ENCODE measurements at places on chromosomes 4 and X.

GRCh38 chr4:8763966-8764901 is 107.4 kb downstream of the HMX1 start:
- DNase-seq = no peak
- no peak overlapping the region for H3K27ac ChIP-seq
- no peak overlapping the region for H3K4me3 ChIP-seq
- H3K4me1 ChIP-seq = no peaks in the 10 kb centered on the region

DNA sequence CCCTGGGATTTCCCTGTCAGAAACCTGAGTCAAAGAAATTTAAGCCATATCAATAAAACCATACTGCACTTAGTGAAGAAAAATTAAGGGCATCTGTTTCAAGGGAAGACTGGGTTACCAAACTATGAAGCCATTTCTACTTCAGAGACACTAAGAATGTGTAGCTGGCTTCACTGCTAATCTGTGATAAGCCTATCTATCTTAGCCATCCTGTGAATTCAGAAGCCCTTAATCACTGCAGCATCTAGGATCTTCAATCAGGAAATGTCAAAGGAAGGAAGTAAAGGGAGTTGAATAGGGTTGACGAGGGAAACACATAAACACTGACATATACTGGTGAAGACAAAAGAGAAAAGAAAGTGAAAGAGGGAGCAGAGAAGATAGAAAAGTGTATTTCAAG is 777.6 kb upstream of the DIAPH2 start:
- no peak for DNase-seq
- H3K4me3 ChIP-seq = no peak overlapping the region
- H3K4me1 ChIP-seq = peaks cover 12% of the 10 kb centered on the region
- H3K27ac ChIP-seq = no peak overlapping the region
- H3K27me3 ChIP-seq = no peaks in the 10 kb centered on the region

- H3K4me3 ChIP-seq = no peak overlapping the region
- no peak overlapping the region for H3K27ac ChIP-seq
- H3K36me3 ChIP-seq = no peaks in the 10 kb centered on the region
Measured at GRCh38 chrX:3806630-3807029, 93.2 kb upstream of the PRKX start.

DNA sequence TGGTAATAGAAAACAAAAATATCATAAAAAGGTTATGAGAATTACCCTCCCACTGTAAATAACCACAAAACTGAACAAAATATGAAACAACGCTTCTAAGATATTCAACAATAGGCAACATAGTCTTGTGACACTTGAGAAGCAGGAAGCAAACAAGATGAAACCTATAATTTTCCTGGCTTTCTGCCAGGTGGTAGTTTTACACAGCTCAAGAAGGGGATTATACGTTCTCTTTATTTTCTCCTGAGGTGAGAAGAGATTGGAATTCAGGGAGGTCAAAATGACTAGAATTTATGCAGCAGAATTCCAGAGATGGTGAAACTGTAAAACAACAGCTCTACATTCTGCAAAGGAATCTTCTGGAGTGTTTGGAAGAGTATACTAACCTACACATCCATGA is 186.0 kb downstream of the HHIP start:
- no peak for DNase-seq
- H3K27ac ChIP-seq = no peak overlapping the region
- H3K36me3 ChIP-seq = no peaks in the 10 kb centered on the region
- no peak overlapping the region for H3K4me3 ChIP-seq
- H3K27me3 ChIP-seq = no peaks in the 10 kb centered on the region

DNA sequence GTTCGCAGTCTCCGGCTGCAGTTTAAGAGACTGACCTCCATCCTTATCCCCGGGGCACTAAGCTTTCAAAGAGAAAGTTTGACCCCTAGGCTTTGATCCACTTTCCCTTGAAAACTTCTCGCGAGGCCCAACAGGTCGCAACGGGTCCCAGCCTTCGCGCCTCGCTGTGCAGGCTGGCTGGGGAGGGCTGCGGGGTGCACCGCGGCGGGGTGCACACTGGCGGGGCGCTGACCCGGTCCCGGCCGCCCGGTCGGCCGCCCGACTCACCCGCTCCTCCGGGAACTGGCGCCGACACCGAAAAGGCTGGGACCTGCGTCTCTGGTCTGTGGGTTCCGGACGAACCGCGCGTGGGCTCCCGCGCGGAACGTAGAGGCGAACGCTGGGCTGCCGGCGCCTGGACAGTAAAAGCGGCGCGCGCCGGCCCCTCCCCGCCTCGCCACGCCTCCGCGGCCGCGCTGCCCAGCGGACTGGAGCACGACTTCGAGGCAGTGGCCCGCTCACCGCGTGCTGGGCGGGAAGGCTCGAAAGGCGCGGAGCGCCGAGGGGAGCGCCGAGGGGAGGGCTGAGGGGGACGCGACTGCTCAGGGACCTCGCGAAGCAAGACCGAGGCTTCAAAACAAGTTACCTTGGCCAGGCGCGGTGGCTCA is at the start of gene TAF7L:
Gene TAF7L (minus strand): TSS at position 378 of the 647 bp plus-strand sequence. CDS start 3,791 bp downstream, outside the sequence.
- no peaks in the 10 kb centered on the region for H3K36me3 ChIP-seq
- peaks cover 5% of the 10 kb centered on the region for H3K27me3 ChIP-seq
- H3K4me3 ChIP-seq = no peak within 1 kb of the TSS
- no peak within 1 kb of the TSS for H3K27ac ChIP-seq

DNA sequence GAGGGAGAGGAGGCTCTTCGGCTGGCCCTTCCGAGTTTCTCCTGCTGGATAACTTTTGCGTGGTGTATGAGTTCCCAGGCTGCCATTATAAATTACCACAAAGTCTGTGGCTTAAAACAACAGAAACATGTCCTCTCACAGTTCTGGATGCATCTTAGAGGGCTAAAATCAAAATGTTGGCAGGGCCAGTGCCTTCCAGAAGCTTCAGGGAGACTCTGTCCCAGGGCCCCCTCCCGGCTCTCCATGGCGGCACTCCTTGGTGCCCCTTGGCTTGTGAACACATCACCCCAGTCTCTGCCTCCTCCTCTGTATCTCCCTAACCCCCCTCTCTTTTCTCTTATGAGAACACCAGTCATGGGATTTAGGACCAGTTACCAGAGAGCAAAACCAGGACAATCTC is 23.3 kb upstream of the PPP2R2C start:
- H3K27me3 ChIP-seq = no peaks in the 10 kb centered on the region
- H3K4me3 ChIP-seq = no peak overlapping the region
- no peaks in the 10 kb centered on the region for H3K36me3 ChIP-seq
- H3K4me1 ChIP-seq = no peaks in the 10 kb centered on the region
- H3K27ac ChIP-seq = no peak overlapping the region

DNA sequence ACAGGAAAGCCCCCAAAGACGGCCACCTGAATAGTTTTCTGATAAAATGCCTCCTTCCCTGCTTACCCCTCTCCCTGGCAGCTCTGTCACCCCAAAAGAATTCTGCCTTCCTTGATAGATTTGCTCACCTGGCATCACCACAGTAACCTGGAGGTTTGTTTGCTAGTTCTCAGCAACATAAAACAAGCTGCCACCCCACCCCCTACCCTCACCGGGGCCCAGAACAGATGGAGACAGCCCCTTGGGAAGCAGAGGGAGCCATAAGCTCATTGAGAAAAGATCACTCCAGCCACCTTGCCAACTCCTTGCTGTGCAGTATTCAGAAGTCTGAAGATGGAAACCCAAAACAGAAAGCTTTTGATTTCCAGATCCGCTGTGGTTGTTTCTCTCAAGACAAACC is 108.6 kb downstream of the DHX15 start:
- no peak overlapping the region for H3K4me3 ChIP-seq
- H3K4me1 ChIP-seq = no peaks in the 10 kb centered on the region
- no peak for DNase-seq
- H3K27ac ChIP-seq = no peak overlapping the region
- H3K36me3 ChIP-seq = no peaks in the 10 kb centered on the region

DNA sequence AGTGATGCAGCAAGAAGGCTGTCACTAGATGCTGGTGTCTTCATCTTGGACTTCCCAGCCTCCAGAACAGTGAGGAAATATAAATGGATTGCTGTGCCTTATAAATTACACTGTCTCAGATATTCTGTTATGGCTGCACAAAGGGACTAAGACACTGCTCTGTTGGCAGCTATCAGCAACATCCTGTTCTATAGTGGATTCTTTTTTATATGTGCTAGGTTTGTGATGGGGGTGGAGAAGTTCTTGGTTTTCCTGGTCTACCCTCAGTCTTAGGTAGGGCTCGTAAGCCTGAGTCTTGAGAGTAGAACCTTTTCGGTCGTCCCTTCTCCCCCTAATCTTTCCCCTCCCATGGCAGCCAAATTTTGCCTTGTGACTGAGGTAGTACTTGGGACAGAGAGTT is 17.3 kb downstream of the STIM2 start:
- H3K4me1 ChIP-seq = no peaks in the 10 kb centered on the region
- no peaks in the 10 kb centered on the region for H3K27me3 ChIP-seq
- no peak overlapping the region for H3K4me3 ChIP-seq
- DNase-seq = no peak
- no peaks in the 10 kb centered on the region for H3K36me3 ChIP-seq

- H3K27me3 ChIP-seq = no peaks in the 10 kb centered on the region
- H3K36me3 ChIP-seq = no peaks in the 10 kb centered on the region
- H3K4me3 ChIP-seq = no peak overlapping the region
- H3K4me1 ChIP-seq = no peaks in the 10 kb centered on the region
- no peak overlapping the region for H3K27ac ChIP-seq
- no peak for DNase-seq
Measured at GRCh38 chrX:68652326-68653170, 5.1 kb downstream of the STARD8 start.

DNA sequence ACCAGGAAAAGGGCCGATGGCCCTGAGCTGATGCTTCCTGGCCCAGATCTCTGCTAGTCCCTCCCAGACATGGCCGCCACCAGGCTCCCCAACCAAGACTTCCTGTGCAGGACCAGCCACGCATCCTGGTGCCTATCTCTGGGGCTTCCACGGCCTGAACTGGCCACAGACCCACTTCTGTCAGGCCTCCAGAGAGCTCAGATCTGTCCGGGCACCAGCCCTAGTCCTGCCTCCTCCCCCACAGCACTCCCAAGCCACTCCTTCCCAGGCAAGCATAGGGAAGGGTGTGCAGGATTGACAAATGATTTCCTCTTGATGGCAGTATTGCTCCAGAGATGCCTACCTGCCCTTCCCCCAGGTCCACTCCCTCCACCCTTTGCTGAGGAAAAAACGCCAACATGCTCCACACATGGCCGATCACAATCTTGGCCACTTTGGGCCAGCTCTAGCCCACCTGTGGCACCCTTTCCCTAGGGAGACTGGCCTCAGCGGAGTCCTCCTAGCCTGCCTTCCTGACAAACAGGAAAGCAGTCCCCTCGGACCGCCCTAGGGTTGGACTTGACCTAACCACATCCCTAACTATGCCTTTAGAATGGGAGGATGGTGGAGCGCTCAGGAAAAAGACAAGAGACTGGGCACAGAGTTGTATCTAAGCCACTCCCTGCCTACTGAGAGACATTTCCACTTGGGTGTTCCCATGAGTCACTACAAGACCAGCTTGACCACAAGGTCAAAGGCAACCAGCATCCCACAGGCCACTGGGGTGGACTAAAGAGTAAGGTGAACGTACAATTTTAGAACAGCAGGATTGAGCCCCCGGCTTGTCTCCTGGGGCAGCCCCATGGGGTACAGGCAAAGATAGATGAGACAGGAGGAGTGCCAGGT is 277.5 kb upstream of the AGTR2 start:
- no peak overlapping the region for H3K27ac ChIP-seq
- no peaks in the 10 kb centered on the region for H3K36me3 ChIP-seq
- DNase-seq = peak; percentile 45
- no peaks in the 10 kb centered on the region for H3K27me3 ChIP-seq
- no peaks in the 10 kb centered on the region for H3K4me1 ChIP-seq

DNA sequence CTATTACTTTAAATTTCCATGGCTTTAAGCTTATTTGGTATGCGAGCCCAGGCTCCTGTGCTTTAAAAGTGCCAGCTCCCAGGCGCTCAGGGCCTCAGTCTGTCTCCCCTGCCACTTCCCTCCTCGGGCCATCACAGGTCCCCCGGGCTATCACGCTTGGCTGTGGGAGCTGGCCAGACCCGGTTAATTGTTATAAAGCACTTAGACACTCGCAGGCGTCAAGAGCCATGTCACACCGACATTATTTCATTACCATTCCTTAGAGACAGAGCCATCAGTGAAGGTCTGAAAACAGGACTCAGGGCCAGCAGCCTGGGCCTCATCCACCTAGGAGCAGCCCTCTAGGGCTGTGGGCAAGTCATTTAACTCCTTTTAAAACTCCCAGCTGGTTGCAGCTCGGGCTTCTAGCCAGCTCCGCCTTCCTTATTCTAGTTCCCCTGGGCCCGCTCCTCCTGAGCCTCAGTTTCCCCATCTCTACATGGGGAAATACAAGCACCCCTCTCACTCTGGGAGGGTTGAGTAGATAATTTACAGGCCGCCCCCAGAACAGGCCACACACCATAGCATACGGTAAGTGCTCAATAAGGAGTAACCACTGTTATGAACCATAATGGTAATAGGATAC is 99.0 kb downstream of the HMX1 start:
- H3K36me3 ChIP-seq = no peaks in the 10 kb centered on the region
- H3K27me3 ChIP-seq = no peaks in the 10 kb centered on the region
- DNase-seq = no peak
- no peaks in the 10 kb centered on the region for H3K4me1 ChIP-seq
- no peak overlapping the region for H3K4me3 ChIP-seq

- no peak overlapping the region for H3K27ac ChIP-seq
- no peaks in the 10 kb centered on the region for H3K4me1 ChIP-seq
- no peaks in the 10 kb centered on the region for H3K27me3 ChIP-seq
- DNase-seq = no peak
- no peaks in the 10 kb centered on the region for H3K36me3 ChIP-seq
Measured at GRCh38 chr4:107631560-107631959, 88.5 kb downstream of the PAPSS1 start.

- H3K4me3 ChIP-seq = peak overlapping the region; percentile 58
- H3K27ac ChIP-seq = no peak overlapping the region
Measured at GRCh38 chr4:3531318-3531878, 824 bp downstream of the LRPAP1 start.

- H3K4me3 ChIP-seq = no peak overlapping the region
- H3K36me3 ChIP-seq = no peaks in the 10 kb centered on the region
- peak; percentile 42 for DNase-seq
- no peaks in the 10 kb centered on the region for H3K4me1 ChIP-seq
- H3K27me3 ChIP-seq = no peaks in the 10 kb centered on the region
Measured at GRCh38 chr4:91113130-91113706, 986.0 kb downstream of the CCSER1 start.

GRCh38 chrX:51461053-51462044 is 35.0 kb downstream of the NUDT11 start:
- no peak overlapping the region for H3K27ac ChIP-seq
- no peak overlapping the region for H3K4me3 ChIP-seq
- no peaks in the 10 kb centered on the region for H3K36me3 ChIP-seq
- peak; percentile 46 for DNase-seq

DNA sequence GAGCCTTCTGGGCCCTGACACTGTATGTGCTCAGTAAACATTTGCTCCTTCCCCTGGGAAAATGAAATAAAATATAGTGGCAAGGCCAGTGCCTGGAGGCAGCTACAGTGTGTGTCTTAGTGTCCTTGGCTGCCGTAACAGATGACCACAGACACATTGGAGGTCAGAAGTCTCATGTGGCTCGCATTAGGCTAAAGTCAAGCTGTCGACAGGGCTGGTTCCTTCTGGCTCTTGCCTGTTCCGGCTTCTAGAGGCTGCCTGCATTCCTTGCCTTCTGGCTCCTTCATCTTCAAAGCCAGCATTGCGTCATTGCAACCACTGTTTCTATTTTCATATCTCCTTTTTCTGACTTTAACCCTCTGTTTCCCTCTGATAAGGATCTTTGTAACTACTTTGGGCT is 83.6 kb upstream of the STX18 start:
- H3K27me3 ChIP-seq = no peaks in the 10 kb centered on the region
- no peaks in the 10 kb centered on the region for H3K36me3 ChIP-seq
- H3K4me3 ChIP-seq = no peak overlapping the region
- peaks cover 7% of the 10 kb centered on the region for H3K4me1 ChIP-seq
- DNase-seq = peak; percentile 63

Measured in cardiac muscle cell (in vitro differentiated cells and primary cell).